ENCODE measurements at places on chromosomes 13 and 19. TPM values are rescaled to one million over a fixed set of nuclear protein-coding genes. Genes with fewer than 3 reads are reported as not detected.

DNA sequence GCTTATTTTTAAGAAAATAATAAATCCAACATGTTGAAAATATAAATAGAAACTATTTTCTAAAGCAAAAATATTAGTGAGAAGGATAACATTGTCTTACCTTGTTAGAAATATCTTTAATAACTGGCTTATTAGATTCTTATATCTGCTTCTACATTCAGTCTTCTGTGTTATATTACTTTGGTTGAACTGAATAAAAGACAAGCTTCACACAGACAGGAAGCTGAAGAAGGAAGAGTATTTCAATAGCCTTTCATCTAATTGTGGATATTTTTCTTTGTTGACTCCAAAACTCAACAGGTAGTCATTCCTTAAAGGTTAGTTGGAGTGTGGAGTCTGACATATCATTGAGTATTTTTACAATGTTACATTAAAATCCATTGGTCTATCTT lies 10.9 kb downstream of the SETDB2 start:
- ATAC-seq, result no peak

GRCh38 chr13:113930671-113931637 lies 42.9 kb downstream of the C13orf46 start:
- no peak for ATAC-seq

DPRX gene
- not detected for total RNA-seq

- peak; percentile 6 for ATAC-seq
Measured at GRCh38 chr19:1259206-1259875, 9.8 kb upstream of the CIRBP start.

GRCh38 chr13:109400624-109401257 lies 385.6 kb downstream of the IRS2 start:
- no peak for ATAC-seq

CCDC169 gene
- total RNA-seq, result 0.40 TPM

DNA sequence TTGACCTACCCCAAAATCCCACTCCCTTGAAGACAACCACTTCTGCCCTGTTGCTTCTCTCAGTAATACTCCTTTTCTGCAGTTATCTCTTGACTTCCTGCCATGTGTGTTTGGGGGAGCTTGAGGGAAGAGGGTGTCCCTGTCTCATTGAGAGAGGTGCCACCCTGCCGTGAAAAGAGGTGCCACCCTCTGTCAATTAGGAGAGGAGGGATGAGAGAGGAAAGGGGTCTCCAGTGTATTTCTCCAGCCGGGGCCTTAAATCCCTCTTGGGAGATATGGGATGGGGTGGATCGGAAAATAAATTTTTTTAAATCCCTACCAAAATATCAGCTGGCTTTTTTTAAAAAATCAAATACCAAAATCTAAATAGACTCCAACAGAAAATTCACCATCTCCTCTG lies 16.5 kb downstream of the PLD3 start:
- ATAC-seq, result no peak

ILF3 gene
- total RNA-seq, result 160 TPM

DNA sequence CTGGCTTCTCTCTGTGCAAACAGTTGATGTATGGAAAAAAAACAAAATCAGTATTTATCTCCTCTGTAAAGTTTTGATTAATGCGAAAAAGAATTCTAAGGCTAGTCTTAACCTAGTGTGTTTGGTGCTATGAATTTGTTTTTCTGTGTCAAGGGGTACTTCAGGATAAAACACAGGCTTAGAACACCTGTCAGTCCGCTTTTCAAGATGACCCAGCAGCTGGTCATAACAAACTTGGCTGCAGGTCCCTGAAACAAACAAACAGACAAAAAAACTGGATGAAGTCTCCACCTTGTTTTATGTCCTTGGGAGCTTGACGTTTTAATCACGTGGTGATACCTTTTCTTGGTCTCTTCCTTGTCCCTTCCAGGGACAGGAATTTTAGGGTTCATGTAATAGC lies 689.3 kb downstream of the UQCRFS1 start:
- no peak for ATAC-seq

DNA sequence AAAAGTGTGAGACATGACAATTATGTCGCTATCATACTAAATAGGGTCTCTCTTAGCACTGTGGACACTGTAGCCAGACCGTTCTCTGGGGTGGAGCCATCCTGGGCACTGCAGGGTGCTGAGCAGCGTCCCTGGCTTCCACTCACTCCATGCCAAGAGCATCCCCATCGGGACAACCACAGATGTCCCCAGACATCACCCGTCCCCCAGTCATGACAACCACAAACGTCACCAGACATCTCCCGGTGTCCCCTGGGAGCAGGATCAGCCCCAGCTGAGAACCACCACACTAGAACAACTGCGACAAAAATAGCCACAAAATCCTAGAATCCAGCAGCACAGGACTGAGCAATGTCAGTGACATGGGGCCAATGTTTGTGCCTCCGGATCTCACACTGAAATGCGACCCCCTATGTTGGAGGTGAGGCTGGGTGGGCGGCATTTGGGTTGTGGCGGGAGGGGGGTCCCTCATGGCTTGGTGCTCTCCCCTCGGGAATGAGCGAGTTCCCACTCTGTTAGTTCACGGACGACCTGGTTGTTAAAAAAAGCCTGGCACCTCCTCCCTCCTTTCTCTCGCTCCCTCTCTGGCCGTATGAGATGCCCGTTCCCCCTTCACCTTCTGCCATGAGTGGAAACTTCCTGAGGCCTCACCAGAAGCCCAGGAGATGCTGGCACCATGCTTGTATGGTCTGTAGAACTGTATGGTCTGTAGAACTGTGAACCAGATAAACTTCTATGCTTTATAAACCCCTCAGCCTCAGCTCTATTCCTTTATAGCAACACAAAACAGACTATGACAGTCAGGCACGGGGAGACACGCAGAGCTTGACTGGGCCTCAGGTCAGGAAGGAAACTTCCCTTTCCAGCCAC lies 93.9 kb downstream of the GADD45B start:
- no peak for ATAC-seq

ISOC2 gene
- total RNA-seq, result 41.9 TPM

- no peak for ATAC-seq
Measured at GRCh38 chr13:45989607-45990006, 62.9 kb downstream of the ZC3H13 start.

DNA sequence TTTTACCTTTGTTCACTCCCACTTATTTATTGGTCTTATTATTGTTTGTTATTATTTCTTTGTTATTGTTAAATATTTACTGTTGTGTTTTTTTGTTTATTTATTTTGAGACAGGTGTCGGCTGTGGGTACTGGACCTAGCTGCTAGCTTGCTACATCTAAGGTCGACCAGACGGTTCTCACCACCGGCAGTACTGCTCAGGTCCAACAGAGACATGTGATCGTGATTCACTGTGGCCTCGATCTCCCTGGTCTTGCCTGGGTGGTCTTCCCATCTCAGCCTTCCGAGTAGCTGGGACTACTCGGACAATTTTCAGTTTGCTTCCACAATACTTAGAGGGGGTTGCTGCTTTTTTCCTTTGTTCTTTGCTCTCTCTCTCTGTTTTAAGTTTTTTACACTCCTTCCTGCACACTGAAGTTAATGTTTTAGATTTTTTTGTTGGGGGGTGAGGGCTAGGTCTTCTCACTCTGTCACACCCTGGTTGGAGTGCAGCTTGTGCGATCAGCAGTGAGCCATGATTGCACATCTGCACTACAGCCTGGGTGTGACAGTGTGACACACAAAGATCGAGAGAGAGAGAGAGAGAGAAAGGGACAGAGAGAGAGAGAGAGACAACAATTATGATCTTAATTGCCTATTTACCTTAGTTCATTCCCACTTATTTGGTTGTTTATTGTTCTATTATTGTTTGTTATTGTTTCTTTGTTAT lies 1432.4 kb downstream of the UQCRFS1 start:
- ATAC-seq, result no peak

DNA sequence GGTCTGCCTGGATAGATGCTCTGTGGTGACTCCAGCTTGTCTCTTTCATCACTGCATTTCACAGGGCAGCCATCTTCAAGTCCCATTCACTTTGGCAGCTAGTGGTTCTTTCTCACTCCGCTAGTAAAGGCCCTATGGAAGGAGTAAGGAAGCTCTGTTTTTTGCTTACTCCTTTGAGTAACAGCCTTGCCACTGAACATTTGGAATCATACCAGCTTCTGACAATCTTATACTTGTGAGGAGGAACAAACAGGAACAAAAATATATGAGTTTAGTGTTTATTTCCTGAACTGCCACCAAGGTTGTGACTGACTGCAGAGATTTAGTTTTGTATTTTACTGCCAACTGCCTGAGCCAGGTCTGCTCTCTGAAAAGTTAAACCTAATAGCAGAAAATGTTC lies 38.7 kb downstream of the KCTD4 start:
- no peak for ATAC-seq

TMEM145 gene
- total RNA-seq, result 0.20 TPM

- ATAC-seq, result peak; percentile 94
Measured at GRCh38 chr19:15629003-15629880, 11.5 kb upstream of the CYP4F3 start.

GRCh38 chr13:37011002-37011401 lies 10.4 kb downstream of the EXOSC8 start:
- no peak for ATAC-seq

DNA sequence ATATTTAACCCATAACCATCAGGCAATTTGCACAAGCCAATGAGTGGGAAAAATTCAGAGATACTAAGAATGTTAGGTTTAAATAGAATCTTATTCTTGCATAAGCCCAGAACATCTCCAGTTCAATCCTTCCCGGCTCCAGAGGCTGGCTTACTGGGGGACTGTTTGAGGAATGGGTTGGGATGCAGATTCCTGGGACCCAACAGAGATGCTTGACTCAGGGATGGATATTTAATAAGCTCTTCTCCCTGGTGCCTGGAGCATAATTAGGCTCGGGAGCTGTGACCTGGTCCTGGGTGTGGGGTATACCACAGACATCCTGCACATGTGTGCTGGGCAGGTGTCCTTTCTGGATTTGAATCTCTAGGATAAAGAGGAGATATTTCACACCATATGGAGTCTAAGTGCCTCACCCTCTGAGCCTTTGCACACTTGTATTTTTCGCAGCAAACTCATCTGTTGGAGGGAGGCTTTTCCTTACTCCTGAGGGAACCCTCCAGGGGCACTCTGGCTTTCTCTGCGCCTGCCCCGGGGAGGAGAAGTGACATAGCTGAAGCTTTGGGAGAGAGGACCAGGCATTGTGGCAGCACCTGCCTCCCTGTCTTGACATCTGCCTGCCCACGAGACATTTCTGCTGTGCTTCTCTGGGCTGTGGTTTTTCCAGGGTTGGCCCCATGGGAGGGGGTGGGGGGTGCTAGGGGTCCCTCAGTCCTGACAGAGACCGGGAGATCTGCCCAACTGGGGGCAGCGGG lies 36.1 kb upstream of the ANKRD10 start:
- ATAC-seq, result no peak

- no peak for ATAC-seq
Measured at GRCh38 chr13:113902481-113902880, 38.6 kb upstream of the GAS6 start.

ZC3H13 gene
- 22.1 TPM for total RNA-seq

CASP14 gene
- 0.16 TPM for total RNA-seq

GAPDHS gene
- not detected for total RNA-seq

- peak; percentile 84 for ATAC-seq
Measured at GRCh38 chr13:100231176-100231575, 142.3 kb downstream of the PCCA start.

DNA sequence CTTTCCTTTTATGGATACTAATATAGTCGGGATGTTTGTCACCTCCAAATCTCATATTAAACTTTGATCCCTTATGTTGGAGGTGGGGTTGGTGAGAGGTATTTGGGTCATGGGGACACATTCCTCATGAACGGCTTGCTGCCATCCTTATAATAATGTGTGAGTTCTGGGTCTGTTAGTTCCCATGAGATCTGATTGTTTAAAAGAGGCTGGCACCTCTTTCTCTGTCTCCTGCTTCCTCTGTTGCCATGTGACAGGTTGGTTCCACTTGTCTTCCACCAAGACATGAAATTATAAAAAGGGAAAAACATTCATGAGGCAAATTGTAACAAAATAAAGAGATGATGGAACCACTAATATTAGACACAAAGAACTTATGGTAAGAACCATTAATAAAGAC lies 107.8 kb upstream of the ATXN8OS start:
- ATAC-seq, result no peak

GRCh38 chr13:114147803-114148520 lies 15.5 kb upstream of the RASA3 start:
- ATAC-seq, result no peak

- ATAC-seq, result no peak
Measured at GRCh38 chr13:100350601-100351000, 238.0 kb downstream of the GGACT start.

CRX gene
- not detected for total RNA-seq

WDR88 gene
- not detected for total RNA-seq

PEAK3 gene
- total RNA-seq, result 0.08 TPM

ZNF793 gene
- 4.4 TPM for total RNA-seq

GRCh38 chr13:40172878-40173277 lies 493.6 kb downstream of the FOXO1 start:
- ATAC-seq, result no peak

KCNRG gene
- 0.68 TPM for total RNA-seq

DNA sequence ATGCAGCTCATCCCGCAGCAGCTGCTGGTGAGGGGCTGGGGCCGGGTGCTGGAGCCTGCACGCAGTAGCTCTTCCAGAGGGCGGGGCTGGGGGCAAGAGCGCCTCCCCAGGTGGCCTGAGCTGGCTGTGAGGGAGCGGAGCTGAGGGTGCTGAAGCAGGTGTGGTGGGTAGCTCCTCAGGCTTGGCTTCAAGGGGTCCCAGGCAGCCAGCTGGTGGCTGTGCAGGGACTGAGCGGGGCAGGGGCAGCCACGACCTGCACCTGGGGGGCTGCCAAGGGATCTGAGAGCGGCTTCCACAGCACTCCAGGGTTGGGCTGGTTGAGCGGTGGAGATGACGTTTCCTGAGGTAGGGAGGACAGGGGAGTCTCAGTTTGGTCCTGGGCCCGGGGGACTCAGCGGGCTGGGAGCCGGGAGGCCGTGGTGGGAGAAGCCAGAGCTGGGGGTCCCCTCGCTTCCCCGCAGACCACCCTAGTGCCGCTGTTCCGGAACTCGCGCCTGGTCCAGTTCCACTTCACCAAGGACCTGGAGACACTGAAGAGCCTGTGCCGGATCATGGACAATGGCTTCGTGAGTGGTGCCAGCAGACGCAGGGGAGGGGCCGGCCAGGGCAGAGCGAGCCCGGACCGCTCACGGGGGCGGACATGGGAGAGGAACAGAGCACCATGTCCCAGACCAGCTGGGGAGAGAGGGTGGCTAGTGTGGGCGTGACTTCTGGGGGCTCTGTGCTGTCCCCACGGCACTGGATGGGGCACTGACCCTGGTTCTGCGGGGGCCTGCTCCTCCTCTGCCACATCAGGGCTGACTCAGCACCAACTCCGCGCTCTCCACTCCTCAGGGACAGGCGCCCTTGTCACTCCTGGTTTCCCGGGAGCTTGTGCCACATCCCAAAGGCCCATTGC lies 7.4 kb downstream of the PTOV1 start:
- no peak for ATAC-seq

GRCh38 chr19:37988758-37989635 lies 82.0 kb downstream of the SIPA1L3 start:
- no peak for ATAC-seq

All from esophagus mucosa (tissue), 1 donor.